ENCODE measurements at places on chromosomes 2 and 18. TPM values are rescaled to one million over a fixed set of nuclear protein-coding genes. Genes with fewer than 3 reads are reported as not detected.

The ANKRD62 gene
- total RNA-seq = not detected

The RAB12 gene
- 20.2 TPM for total RNA-seq

The DOK6 gene
- total RNA-seq = not detected

The SNORC gene
- 1.2 TPM for total RNA-seq

The ELOA2 gene
- total RNA-seq = not detected

Measured in activated CD4-positive, alpha-beta T cell treated with anti-CD3 and anti-CD28 coated beads, Interleukin-2, amount 10 ng/mL, durations not matched to agents 24 days and 14 days (primary cell).